ENCODE measurements at places on chromosomes 1 and 21. TPM values are rescaled to one million over a fixed set of nuclear protein-coding genes. Genes with fewer than 3 reads are reported as not detected.

IFI16 gene
- 83.9 TPM for total RNA-seq

GJA4 gene
- total RNA-seq, result not detected

KRTAP6-1 gene
- total RNA-seq, result not detected

SPRR1A gene
- total RNA-seq, result not detected

ERICH3 gene
- not detected for total RNA-seq

AGL gene
- 25.0 TPM for total RNA-seq

HHAT gene
- 19.2 TPM for total RNA-seq

FCRL4 gene
- total RNA-seq, result not detected

MMP23B gene
- 70.3 TPM for total RNA-seq

REN gene
- 0.29 TPM for total RNA-seq

RGS13 gene
- total RNA-seq, result 1.2 TPM

VHLL gene
- not detected for total RNA-seq

TSNAX gene
- 31.8 TPM for total RNA-seq

COL8A2 gene
- 10.5 TPM for total RNA-seq

KCNJ9 gene
- total RNA-seq, result 0.07 TPM

ICOSLG gene
- 3.8 TPM for total RNA-seq

USH2A gene
- 0.04 TPM for total RNA-seq

FCGR2B gene
- total RNA-seq, result not detected

CTXND2 gene
- not detected for total RNA-seq

AMY1B gene
- total RNA-seq, result not detected

CLDN17 gene
- not detected for total RNA-seq

GPR37L1 gene
- total RNA-seq, result 0.07 TPM

TCHHL1 gene
- not detected for total RNA-seq

RHD gene
- total RNA-seq, result not detected

ATP6V1G3 gene
- not detected for total RNA-seq

C21orf91 gene
- total RNA-seq, result 26.7 TPM

NUDT17 gene
- total RNA-seq, result 5.3 TPM

ZBTB8A gene
- total RNA-seq, result 14.8 TPM

LRRIQ3 gene
- total RNA-seq, result 0.29 TPM

LHX8 gene
- total RNA-seq, result 0.20 TPM

ST6GALNAC3 gene
- 64.8 TPM for total RNA-seq

IL20 gene
- not detected for total RNA-seq

KIF21B gene
- total RNA-seq, result 6.9 TPM

TNFRSF14 gene
- 1.2 TPM for total RNA-seq
